ENCODE measurements at places on chromosomes 11 and 22.

- no peak for DNase-seq
Measured at GRCh38 chr22:38448945-38449745, 5.9 kb downstream of the KCNJ4 start.

DNA sequence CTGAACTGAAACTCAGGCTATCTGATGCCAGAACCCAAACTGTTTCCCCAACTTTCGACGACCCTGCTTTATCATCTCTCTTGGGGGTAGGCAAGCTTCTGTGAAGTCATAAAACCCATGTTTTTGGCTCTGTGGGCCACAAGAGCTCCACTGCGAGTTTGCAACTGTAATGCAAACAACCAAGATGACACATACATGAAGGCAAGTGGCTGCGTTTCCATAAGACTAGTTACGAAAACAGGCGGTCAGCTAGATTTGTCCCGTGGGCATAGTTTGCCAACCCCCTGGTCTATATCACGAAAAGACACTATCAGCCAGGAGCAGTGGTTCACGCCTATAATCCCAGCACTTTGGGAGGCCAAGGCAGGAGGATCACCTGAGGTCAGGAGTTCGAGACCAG, 37.5 kb downstream of the TPST2 start:
- DNase-seq, result no peak

GRCh38 chr11:61004180-61004611, 32.7 kb downstream of the CD6 start:
- no peak for DNase-seq

- DNase-seq, result no peak
Measured at GRCh38 chr11:115548878-115549528, 44.8 kb upstream of the CADM1 start.

- DNase-seq, result no peak
Measured at GRCh38 chr11:126337126-126337473, 18.4 kb upstream of the ST3GAL4 start.

- DNase-seq, result no peak
Measured at GRCh38 chr22:36768616-36769015, 7.3 kb downstream of the IFT27 start.

DNA sequence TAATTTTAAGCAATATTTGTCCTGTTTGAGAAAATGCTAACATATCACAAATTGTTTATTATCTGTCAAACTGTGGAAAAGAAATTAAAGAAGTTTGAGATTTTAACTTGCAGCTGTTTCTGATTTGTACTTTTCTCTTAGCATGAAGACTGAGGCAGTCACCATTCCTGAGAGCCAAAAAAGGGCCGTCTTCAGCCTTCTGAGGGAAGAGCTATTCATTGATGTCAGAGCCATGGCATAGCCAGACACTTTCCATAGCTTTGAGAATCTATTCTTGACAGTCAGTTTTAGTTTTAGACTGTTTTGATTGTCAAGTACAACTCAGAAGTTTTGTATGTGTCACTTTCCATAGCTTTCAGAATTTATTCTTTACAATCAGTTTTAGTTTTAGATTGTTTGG, 32.1 kb downstream of the YAP1 start:
- DNase-seq, result no peak
